ENCODE measurements at places on chromosomes 13 and 19.

- DNase-seq, result no peak
Observed at GRCh38 chr13:53285896-53286430, 257.4 kb downstream of the OLFM4 start.

DNA sequence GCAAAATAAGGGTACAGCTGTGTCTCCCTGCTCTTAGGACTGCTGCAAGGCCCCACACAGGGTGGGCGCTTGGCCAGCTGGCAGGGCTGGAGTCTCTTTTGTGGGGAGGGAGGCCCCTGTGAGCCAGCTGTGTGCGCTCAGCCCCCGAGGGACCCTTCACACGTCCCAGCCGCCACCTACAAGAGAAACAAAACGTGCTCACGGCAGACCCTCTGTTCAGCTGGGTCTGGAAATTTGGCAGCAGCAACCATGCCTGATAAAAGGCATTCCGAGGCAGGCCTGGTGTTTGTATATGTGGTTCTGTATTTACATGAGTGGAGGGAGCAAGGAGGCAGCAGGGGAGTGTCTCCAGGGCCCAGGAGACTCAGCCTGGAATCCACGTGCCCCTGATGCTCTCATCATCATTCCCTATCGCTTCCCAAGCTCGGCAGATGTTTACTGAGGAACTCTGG is 49.7 kb downstream of the CRTC1 start:
- no peak for DNase-seq

DNA sequence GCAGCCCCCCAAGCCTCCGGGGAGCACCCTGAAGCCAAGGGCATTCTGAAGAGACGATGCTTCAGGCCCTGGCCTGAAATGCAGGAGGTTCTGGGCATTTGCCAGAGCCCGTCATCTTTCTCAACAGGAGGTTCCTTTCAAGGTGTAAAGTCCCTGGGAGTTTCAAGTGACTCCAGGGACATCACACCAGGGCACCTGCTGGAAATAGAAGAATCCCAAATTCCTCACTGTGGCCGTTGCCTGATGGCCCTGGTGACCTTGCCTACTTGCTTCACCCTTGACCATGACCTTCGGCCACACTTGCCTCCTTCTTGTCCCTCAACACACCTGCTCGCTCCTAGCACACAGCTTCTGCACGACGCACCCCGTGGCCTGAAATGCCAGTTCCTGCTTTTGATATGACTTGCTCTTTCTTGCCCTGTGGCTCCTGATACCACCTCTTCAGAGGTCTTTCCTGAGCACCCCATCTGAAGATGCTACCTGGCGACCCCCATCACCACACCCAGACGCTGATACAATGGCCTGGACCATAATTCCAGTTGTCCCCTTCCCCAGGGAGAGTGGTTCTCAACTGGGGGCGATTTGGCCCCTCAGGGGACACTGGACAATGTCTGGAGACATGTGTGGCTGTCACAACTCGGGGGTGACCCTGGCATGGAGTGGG is 3.5 kb downstream of the DPP9 start:
- DNase-seq, result no peak

DNA sequence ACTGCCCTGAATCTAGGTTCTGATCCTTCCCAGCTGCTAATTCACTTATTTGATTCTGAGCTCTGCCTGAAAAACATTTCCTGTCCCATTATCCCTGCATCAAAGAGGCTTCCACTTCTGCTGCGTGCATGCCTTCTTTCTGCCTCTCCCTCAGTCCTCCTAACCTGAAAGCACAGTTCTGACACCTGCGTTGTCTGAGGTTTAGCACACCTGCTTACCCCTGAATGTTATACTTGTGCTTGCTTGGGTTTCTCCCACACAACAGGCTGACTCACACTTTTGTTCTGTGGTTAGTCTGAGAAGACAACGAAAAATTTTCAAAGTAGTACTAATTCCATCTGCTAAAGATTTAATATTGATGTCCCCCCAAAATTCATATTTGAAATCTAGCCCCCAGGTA is 3.1 kb upstream of the SOHLH2 start:
- no peak for DNase-seq

GRCh38 chr13:61013796-61014195 is 401.9 kb downstream of the PCDH20 start:
- no peak for DNase-seq

- no peak for DNase-seq
Observed at GRCh38 chr13:50713523-50714248, 129.8 kb downstream of the DLEU7 start.

DNA sequence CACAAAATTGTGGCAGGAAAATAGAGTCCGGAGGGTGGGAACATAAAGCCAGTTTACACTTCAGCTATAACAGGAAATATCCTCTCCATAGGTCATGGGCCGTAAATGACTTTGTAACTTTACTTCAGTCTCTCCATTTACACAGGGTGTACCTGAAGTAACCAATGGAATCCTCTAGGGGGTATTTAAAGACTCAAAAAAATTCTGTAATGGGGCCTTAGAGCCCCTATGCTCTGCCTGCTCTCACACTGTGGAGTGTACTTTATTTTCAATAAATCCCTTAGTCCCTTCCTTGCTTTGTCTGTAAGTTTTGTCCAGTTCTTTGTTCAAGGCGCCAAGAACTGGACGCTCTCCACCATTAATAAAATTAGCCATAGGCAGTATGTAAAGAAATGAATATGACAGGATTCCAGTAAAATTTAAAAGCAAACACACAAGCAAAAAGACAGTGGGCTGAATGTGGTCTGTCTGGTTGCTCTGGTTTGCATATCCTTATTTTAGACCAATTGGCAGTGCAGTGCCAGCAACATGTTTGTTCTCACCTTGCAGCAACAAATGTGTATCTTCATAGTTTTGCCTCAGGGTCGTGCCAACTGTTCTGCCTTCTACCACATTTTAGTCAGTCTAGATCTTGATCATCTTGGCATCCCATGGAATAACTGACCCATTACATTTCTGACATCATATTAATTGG is 801.5 kb upstream of the SPRY2 start:
- DNase-seq, result no peak

DNA sequence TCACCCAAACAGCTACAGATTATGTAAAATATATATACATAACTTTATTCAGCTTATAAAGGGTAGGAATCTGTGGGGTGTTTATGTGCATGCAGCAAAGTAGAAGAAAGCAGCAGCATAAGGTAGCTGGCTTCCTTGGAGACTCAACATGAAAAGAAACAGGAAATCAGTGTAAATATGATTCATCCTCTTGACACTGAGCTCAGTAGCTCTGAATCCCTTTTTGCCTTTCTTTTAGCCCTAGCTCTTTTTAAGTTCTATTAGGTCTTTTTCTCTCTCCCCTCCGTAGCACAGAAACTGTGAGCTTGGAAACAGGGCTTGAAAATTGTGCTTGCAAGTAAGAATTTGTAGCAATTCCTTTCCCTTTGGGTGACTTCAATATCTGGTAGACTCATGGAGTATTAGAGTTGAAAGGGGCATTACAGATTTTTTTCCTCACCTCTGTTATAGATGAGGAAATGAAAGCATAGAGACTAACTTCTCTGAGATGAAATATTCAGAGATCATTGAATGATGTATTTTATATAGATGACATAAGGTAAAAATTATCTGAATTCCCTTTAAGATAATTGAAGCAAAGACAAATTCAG is 314.4 kb downstream of the PCDH9 start:
- DNase-seq, result no peak

DNA sequence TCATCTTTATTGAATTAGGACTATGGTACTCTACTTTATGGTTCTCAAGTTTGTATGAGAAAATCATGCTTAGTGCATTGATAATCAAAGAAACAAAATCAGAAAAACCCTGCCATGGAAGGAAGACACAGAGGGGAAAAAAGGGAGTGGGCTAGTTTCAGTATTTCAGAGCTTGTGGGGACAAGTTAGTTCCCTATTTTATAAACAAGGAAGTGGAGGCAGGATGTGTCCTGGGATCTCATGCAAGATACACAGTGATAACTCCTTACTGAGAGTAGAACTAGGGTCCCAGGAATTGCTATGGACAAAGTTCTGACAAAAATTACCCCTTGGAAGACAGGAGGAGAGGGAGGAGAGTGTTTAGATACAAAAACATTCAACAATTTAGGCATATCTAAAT is 1277.3 kb downstream of the UQCRFS1 start:
- no peak for DNase-seq

DNA sequence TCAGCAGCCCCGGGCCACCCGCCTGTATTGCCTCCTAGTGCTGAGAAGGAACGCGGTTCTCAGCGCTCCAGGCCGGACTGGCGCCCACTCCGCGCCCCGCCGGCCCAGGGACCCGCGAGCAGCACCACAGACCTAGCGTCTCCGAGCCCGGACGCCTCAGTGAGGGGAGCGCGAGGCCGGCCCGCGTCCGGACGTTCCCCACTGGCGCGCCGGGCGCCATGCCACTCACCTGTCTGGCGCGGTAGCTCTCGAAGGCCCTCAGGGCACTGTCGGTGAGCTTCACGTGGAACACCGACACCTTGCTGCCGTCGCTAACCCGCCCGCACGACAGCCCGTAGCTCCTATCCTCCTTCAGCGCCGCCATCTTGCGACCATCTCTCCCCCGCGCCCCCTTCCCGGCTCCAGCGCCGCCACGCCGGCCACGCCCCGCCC is at the start of gene ELL:
TSS of gene ELL (minus strand) at position 379 of the 432 bp plus-strand sequence. CDS start at position 364, 15 bp downstream.
- DNase-seq, result no peak

DNA sequence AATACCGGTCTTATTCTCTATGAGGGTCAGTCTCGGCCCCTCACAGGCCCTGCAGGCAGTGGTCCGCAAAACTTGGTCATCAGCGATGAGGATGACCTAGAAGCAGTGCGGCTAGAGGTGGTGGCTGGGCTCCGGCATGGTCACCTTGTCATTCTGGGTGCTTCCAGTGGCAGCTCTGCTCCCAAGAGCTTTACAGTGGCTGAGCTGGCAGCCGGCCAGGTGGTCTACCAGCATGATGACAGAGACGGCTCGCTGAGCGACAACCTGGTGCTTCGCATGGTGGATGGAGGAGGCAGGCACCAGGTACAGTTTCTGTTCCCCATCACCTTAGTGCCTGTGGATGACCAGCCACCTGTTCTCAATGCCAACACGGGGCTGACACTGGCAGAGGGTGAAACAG is 1.8 kb downstream of the FREM2 start:
- no peak for DNase-seq

GRCh38 chr13:46615888-46616531 is 63.0 kb downstream of the LRCH1 start:
- DNase-seq, result no peak

DNA sequence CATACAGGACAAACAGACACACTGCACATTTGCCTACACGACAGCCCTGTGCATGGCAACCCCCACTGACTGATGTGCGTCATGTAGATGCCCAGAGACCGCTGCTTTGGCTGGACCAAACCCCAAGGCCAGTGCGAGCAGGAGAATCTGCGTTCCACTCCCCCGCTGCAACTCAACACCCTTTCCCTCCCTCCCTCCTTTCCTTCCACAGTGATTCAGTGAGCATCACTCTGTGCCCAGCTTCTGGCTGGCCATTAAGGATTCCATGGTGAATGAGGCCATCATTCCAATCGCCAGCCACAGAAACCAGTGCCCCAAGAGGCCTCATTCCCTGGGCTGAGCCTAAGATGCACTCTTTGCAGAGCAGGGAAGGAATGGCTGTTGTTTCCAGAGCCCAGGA is 61.6 kb downstream of the GSX1 start:
- DNase-seq, result no peak

DNA sequence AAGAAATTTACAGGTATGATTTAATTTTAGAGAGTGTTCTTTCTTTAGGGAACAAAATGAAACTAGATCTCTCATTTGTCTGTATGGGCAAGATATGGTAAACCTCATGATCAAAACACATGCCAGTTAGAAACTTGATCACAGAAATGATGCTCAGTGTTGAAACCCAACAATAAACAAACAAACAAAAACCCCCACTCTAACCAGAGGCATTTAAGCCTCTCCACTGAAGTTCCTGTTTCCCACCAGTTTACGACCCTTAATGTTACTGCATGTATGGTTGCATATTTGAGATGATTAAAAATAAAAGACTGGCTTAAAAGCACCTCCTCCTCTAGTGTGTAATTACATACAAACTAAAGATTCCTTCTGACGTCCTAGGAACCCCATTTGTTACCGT is 293.3 kb upstream of the MAB21L1 start:
- no peak for DNase-seq

- no peak for DNase-seq
Observed at GRCh38 chr19:28288572-28289264, 924.2 kb downstream of the UQCRFS1 start.

- no peak for DNase-seq
Observed at GRCh38 chr19:49503582-49503962, 7.3 kb downstream of the RPS11 start.

GRCh38 chr13:92717857-92718256 is 508.8 kb upstream of the GPC6 start:
- no peak for DNase-seq

DNA sequence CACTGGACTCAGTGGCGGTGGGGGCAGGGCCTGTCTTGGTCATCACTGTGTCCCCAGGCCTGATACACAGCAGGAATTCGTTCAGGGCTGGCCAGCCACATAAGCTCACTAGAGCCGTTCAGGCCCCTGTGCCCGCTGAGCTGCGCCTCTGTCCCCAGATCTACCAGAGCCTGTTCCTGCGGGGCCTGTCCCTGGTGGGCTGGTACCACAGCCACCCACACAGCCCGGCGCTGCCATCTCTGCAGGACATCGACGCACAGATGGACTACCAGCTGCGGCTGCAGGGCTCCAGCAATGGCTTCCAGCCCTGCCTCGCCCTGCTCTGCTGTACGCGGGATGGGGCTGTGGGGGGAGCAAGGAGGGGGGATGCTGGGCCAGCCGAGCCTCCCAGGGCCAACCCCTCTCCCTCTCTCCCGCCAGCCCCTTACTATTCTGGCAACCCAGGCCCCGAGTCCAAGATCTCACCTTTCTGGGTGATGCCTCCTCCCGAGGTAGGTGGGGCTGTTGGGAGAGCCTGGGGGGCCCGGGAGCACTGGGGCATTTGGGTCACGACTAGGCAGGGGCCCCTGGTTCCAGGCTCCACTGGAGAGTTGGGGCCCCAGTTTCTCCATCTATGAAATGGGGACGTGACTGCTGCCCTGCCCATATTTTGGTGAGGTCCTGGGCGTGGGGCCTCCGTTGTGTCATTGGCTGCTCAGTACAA is 13.9 kb downstream of the MPND start:
- DNase-seq, result no peak

GRCh38 chr13:23609874-23610576 is 39.8 kb downstream of the TNFRSF19 start:
- DNase-seq, result no peak

GRCh38 chr13:100545684-100546061 is 42.9 kb downstream of the GGACT start:
- no peak for DNase-seq

DNA sequence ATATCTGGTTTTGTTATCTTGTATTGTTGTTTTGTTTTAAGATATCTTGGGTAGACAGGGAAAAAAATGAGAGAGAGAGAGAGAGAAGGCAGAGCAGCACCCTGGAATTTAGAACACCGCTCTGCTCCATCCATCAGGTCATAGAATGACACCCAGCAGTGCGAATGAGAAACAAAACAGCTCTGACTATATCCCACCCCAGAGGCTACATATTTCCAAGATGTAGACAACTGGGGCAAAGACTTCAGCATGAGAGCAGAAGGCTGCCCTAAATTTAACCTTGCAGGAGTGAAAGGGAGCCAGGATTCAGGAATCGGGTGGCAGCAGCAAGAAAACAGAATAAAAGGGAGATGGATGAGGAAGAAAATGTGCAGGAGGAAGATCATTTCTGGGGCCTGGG is 46.5 kb downstream of the TNFSF13B start:
- no peak for DNase-seq
